ENCODE measurements at places on chromosomes 12 and 14.

GRCh38 chr14:65847075-65847847, 434.7 kb downstream of the FUT8 start:
- peak; percentile 95 for DNase-seq

DNA sequence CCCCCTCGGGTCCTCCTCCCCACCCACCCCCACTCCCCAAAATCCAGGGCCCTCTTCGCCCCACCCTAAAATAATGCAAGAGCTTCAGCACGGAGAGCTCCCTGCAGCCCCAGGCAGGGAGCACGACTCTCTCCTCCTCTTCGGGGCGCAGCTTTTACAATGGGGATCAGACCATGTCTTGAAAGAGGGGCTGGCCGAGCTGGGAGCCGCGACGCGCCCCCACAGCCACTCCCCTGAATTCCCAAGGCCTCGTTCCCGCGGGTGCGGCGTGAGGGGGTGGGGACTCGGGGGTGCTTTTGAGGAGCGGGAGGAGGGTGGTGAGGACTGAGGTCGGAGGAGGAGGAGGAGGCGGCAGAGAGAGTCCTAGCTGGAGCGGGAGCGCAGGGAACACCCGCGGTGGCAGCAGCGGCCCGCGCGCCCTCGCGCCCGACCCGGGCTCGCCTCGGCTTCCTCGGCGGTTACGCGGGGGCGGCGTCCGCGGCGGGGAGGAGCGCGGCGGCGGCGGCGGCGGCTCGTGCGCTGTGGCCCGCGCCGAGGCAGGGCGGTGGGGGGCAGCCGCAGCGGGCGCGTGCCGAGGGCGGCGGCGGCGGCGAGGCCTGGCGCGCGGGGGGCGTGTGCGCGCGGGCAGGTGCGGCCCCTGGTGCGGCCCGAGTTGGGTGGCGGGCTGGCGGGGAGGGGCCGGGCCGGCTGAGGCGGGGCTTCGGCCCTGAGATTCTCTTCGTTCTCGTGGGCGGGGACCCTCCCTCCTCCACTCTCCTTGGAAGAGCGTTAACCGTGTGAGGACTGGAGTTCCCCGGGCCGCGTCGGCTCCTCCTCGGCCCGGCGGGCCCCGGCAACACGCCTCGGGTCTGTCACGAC, at the start of gene ANKS1B:
TSS of gene ANKS1B (minus strand) at position 666 of the 858 bp plus-strand sequence. CDS start 699 bp downstream, outside the sequence.
- DNase-seq, result peak; percentile 70

DNA sequence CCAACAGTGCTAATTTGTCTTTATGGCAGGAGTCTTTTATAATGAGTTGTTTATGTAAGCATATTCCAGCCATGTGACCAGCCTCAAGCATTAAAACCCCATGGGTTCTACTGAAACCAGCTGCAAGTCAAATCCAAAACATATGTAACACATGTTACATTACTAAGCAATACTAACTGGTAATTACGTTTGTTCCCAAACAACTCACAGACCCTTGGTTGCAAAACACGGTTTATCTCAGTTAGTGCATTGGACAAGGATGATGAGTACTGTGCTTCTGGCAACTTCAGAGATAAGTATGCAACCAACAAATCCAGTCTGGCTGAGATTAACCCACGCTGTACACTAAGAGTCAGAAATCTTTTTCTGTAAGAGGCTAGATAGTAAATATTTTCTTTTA, 110.1 kb upstream of the FAR2 start:
- no peak for DNase-seq

DNA sequence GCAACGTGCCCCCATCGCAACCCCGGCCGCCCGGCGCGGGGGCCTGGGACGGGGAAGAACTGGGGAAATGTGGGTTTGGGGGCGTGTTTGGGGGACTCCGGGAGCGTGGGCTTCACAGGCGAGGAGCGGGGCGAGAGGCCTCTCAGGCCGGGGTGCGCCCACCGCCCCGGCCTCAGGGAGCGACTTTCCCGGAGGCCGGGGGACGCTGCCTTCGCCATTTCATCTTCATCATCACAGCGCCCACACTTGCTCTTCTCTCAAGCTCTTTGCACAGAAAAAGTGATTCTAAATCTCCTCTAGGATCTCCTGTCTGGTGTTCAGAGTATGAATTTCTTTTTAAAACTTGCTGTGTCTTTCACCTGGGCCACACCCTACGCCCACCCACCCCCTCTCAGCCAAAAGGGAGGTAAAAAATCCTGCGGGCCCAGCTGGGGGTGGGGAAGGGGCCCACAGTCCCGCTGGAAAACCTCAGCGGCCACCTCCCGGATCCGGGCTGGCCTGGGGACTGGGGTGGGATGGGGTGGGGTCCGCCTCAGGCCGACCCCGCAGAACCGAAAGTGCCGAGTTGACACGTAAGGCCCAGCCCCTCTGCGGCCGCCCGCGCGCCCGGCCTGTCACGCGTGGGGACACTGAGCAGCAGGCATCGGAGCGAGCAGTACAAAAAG, 7.4 kb downstream of the CDKN1B start:
- DNase-seq, result no peak
